Activated T-cell treated with anti-CD3 and anti-CD28 coated beads, Interleukin-2, amount 50 U/mL, for 48 hours (primary cell): ENCODE measurements at places on chromosomes 13 and 19.

- DNase-seq = no peak
Observed at GRCh38 chr13:78736142-78736541, 77.2 kb upstream of the OBI1 start.

GRCh38 chr13:50646070-50646469, 197.4 kb downstream of the DLEU7 start:
- DNase-seq = no peak

GRCh38 chr19:8608941-8609278, 1.6 kb downstream of the ADAMTS10 start:
- no peak for DNase-seq

- no peak for DNase-seq
Observed at GRCh38 chr13:109883181-109884180, 97.1 kb upstream of the IRS2 start.

DNA sequence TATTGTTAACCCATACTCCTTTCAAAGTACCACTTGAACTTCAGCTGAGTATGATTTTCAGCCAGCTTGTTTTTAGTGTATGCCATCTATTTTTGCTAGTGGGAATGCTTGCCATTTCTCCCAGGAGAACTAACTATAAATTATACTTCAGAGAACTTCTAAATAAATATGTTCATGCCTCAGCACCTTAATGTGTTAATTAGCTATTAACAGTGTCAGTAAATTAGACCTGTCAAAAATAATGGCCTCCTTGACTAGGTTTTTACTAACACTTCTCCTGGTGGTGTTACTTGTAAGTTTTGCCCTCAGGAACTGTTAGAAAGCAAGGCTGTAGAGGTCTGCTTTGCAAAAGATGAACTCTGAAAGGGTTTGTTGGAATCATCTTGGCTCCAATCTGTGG, 4.5 kb downstream of the CLDN10 start:
- no peak for DNase-seq

DNA sequence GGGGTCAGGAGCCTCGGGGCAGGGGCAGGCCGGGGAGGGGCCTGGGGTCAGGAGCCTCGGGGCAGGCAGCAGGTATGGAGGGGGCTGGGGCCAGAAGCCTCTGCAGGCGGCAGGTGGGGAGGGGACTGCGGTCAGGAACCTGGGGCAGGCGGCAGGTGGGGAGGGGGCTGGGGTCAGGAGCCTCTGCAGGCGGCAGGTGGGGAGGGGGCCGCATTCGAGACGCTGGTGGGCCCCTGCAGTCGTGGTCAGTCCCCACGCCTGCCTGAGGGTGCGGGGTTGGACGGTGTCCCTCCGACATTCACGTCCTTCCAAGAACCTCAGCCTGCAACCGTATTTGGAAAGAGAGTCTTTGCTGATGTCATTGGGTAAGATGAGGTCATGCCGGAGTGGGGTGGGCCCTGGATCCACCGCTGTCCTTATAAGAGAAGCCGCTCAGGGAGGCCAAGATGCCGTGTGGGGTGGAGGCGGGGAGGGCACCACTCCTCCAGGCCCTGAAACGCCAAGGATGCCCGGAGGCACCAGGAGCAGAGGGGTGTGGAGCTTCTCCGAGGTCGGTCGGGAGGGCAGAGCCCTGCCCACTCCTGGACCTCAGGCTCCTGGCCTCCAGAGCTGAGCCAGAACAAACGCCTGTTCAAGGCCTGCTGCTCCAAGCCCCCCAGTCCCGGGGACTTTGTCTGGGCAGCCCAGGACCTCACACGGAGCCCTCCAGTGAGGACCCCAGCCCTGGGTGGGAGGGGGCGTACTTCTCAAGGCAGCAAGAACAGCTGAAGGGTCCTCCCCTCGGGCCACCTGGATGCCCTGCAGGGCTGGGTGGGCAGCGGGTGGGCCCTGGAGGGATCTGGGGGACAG, 30.1 kb downstream of the PIP5K1C start:
- peak; percentile 30 for DNase-seq

DNA sequence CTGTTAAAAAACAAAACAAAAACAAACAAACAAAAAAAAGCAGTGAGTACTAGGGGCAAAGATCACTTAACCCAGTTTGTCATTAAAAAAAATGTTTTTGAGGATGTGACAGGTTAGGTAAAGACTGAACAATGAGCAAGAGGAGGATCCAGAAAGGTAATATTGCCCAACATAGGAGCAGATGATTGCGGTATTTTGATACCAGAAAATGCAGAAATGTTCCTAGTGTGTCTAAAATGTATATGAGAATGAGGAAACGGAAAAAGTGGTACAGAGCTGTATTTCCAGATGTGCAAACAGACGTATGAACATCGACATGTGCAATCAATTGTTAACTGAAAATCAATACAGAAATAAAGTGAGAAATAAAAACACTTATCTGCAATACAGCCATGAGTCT, 4.9 kb upstream of the LILRA4 start:
- DNase-seq = no peak

- peak; percentile 27 for DNase-seq
Observed at GRCh38 chr19:10553087-10553667, 9.5 kb downstream of the ATG4D start.
